Anterior cingulate cortex (tissue), 58 donors: ENCODE measurements at places on chromosomes 11 and 22.

GRCh38 chr11:102806296-102806695 lies 8.3 kb upstream of the MMP1 start:
- DNase-seq, result no peak

DNA sequence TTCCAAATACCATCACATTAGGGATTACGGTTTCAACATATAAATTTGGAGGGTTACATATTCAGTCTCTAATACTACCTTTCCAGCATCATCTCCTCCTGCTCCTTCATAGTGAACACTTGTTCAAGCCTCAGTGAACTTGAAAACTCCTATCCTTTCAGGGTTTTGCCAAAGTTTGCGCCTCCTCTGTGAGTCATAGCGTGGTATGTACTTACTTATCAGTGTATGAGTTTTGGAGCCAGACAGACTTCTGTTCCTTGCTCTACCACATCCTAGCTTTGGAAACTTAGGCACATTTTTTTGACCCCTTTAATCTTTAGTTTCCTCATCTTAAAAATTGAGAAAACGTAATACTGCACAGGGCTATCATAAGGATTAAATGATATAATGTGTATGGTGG lies 160.1 kb upstream of the ZC3H12C start:
- no peak for DNase-seq

DNA sequence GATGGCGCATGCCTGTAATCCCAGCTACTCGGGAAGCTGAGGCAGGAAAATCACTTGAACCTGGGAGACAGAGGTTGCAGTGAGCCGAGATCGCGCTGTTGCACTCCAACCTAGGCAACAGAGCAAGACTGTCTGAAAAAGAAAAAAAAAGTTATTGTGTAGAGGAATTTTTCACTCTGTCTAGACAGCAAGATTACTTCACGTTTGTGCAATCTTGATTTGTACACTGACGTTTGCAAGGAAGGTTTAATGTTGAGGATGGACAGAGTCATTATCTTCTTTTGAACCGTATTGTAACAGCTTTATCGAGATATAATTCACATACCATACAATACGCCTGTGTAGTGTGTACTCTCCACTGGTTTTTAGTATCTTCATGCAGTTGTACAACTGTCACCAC lies 3.7 kb downstream of the CTTN start:
- no peak for DNase-seq

DNA sequence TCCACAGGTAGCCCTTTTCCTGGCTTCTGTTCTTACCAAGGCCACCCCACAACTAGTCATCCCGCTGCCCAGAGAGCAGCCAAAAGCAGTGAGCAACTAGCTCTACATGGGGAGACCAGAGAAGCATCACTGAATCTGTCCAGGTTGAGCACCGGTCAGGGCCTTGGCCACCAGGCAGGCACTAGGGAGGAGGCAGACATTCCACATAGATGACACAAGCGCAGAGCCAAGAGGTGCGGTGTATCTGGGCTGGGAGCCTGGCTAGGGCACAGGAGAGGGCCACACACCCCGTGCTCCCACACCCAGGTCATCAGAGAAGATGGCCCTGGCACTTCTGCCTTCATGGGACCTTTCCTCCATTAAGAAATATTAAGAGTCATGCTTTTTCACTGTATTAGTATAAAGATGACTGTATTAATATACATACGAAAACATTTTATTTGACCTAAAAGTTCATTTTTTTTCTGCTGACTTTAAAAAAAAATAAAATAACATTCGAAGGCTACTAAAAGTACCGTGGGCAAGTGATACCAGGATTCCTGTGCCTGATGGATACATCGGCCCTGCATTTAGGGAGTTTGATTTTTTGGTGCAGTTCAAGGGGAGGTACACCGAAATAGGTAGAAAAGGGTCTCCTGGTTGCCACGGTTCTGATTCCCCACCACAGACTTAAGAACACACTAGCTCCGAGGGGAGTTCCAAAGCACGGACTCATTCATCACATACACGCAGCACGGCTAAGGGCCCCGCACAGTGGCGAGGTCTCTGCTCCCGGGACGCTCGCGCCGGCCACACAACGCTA lies 1.2 kb downstream of the DGCR2 start:
- no peak for DNase-seq

DNA sequence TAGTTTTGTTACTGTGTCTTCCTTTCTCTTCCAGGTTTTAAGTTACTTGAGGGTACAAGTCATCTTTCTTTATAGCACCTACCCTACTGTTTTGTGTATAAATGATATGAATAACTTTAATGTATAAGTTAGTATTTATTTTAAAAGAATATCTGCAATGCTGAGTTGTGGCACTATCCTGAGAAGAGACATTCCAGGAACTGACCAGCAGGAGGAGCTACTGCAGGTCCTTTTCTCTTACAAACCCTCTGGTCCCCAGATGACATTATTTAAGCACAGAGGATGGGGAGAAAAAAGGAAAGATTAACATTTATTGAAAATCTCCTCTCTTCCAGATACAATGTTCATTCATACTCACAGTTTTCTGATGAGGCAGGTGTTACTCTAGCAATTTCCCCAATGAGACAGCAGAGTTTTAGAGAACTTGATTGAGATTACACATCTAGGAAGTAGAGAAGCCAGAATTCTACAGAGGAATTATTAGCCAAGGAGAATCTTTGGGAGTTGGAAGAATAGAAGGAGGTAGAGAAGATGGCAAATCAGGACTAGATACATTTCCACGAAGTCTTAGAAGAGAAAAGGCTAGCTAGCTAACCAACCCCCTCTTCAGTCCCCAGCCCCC lies 541.2 kb upstream of the API5 start:
- peak; percentile 2 for DNase-seq

- DNase-seq, result no peak
Measured at GRCh38 chr22:41229730-41230400, 10.9 kb downstream of the CHADL start.

DNA sequence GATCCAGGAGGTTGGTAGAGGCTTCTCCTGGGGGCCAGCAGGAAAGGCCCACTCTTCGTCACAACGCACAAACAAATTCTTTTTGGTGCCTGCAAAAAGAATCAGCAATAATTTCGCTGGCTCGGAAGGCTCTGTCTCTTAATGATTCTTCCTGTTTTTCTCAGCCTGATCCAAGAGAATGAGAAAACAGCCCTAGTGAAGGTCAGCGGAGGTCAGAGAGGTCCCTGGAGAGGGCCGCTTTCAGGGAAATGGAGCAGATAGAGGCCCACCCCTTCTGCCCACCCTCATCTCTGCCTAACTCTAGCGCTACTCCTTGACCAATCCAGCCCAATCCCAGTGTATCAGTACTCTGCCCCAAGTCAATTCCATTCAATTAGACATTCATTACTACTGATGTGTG lies 19.2 kb downstream of the LRRC55 start:
- DNase-seq, result no peak

DNA sequence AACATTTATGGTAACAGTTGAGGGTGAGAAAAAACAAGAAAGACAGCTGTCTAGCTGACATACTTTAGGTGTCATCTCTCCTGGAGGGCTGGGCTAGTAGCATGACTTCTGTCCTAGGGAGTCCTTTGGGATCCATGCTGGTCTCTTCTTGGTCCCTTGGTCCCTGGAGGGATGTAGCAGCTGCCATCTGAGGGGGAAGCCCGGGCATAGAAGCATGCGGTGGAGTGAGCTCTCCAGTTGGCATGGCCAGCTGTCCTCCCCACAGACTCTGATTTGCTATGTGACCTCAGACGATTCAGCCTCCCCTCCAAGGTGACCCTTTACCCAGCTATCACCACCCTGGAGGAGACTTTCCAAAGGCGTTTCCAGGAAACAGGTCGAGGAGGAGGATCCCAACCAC lies 28.7 kb downstream of the POU2F3 start:
- DNase-seq, result no peak

DNA sequence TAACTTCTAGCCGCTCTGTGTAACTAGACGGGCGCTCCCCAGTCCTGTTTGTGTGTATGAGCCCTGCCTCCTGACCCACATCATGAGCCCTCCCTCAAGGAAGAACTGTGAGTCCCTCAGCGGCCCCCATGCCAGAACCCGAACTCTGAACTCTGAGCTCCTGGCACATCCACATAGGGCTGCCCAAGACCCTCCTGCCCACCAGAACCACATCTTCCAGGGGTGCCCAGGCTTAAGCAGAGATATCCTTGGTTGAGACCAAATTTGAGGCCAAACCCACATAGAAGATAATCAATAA lies 3.0 kb downstream of the TRIM29 start:
- DNase-seq, result no peak

GRCh38 chr11:18495271-18495670 lies 31.5 kb downstream of the TSG101 start:
- DNase-seq, result no peak

DNA sequence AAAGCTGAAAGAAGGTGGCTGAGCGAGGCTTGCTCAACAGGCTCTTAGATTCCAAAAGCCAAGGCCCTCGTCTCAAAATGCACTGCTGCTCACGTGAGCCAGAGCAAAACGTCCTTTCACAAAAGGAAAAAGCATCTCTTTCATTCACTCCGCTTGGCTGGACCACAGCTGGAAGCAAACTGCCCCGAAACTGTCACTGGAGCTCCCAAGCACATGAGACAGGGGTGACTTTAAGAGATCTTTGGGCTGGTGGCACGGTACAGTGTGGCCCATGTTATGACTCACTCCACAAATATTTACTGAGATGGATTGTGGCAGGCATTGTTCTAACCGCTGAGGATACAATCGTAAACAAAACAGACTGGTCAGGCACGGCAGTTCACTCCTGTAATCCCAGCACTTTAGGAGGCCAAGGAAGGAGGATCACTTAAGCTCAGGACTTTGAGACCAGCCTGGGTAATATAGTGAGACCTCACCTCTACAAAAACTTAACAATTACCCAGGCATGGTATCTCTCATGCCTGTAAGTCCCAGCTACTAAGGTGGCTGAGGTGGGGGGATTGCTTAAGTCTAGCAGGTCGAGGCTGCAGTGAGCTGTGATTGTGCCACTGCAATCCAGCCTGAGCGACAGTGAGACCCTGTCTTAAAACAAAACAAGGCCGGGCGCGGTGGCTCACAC lies 3.6 kb downstream of the PLA2G6 start:
- no peak for DNase-seq

GRCh38 chr22:42895087-42895486 lies 38.0 kb upstream of the ARFGAP3 start:
- no peak for DNase-seq

- no peak for DNase-seq
Measured at GRCh38 chr11:72002841-72003775, 4.4 kb downstream of the IL18BP start.

- no peak for DNase-seq
Measured at GRCh38 chr11:122632181-122632824, 23.2 kb upstream of the UBASH3B start.

- DNase-seq, result no peak
Measured at GRCh38 chr22:17486719-17487118, 76.6 kb upstream of the SLC25A18 start.

DNA sequence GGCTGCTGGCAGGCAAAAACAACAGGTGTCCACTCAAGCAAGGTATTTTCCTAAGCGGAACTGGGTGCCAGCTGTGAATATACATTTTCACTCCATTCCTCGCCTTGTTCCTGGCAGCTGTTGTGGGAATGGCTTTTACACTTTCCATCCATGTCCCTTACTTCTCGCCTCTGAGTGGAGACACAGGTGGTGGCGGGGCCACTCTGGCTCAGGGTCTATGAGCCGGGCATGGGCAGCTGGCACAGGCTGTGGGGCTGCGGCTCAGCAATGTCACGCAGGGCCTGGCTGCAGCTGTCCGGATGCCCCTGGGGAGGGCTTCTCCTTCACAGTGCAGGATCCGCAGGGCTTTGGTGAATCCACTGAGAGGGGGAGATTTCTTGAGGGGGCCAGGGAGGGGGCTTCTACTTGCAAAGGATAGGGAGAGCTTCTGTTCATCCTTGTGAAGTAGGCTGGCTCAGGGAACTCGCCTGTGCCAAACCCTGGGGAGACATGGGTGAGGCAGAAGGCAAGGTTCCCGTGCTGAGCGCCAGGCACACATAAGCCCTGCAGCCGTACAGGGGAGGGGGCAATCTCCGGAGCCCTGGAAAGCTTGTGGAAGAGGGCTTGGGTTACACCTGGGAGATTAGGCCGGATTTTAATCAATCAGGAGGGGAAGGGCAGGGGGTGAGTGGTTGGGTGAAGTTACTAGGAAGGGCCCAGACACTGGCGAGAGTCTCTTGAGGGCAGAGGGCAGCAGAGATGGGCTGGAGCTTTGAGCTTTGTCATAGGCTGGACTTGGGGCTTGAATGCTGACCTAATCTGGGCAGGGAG lies 45.7 kb downstream of the KCNQ1OT1 start:
- DNase-seq, result no peak

- DNase-seq, result no peak
Measured at GRCh38 chr22:20147237-20147988, 3.4 kb downstream of the CCDC188 start.

DNA sequence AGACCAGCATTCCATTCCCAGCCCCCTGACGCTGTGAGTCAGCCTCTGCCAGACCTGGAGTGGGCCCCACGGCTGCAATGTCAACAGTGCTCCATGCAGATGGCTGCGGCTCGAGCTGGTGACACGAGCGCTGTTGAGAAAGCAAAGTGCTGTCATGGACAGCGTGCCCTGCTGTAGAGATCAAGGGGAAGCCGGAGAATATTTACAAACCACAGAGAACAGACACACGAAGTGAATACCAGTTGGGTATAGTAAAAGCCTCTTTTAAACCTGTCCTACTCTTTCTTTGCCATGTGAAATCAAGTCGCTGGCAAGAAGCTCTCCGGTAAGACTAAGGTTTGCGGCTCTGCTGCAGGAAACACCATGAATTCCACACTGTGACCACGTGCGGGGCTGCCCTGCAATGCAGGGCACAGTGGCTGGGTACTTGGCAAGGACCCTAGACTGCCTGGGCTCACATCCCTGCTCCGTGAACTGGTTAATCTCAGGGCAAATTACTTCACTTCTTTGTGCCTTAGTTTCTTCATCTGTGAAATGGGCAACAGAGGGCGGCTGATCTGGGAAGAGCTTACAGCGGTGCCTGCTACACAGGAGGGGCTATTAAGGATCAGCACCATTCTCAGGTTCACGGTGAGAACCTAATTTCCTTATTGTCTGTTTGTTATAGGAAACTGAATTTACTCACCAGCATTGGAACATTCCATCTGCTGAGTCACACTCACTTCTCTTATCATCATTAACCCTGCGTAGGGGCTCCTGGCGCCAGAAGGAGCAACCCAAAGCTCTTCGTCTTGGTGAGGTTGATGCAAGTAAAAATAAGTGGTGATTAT lies 27.8 kb upstream of the ELFN2 start:
- DNase-seq, result no peak

DNA sequence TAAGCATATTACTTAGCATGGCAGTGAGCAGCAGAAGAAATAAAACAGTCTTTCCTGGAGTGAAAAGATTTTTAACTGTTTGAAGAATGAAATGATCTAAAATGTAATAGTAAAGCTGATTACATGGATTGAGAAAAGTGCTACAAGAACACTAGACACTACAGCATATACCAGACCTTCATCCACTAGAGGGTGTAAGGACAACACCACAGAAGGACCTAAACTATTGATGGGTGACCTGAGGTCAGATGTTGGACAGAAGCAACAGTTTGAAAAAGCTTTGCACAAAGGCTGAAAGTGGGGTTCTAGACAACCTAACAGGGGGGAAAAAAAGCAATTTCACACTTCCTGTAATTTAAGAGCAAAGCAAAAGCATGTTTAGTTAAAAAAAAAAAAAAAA lies 97.7 kb downstream of the RBFOX2 start:
- DNase-seq, result no peak

- no peak for DNase-seq
Measured at GRCh38 chr11:95494856-95495255, 263.9 kb upstream of the SESN3 start.

- no peak for DNase-seq
Measured at GRCh38 chr11:56816259-56816658, 67.8 kb upstream of the OR9G4 start.
